Activated naive CD8-positive, alpha-beta T cell treated with anti-CD3 and anti-CD28 coated beads, Interleukin-2, amount 50 U/mL, for 24 hours (primary cell): ENCODE measurements at places on chromosomes 16 and 17.

DNA sequence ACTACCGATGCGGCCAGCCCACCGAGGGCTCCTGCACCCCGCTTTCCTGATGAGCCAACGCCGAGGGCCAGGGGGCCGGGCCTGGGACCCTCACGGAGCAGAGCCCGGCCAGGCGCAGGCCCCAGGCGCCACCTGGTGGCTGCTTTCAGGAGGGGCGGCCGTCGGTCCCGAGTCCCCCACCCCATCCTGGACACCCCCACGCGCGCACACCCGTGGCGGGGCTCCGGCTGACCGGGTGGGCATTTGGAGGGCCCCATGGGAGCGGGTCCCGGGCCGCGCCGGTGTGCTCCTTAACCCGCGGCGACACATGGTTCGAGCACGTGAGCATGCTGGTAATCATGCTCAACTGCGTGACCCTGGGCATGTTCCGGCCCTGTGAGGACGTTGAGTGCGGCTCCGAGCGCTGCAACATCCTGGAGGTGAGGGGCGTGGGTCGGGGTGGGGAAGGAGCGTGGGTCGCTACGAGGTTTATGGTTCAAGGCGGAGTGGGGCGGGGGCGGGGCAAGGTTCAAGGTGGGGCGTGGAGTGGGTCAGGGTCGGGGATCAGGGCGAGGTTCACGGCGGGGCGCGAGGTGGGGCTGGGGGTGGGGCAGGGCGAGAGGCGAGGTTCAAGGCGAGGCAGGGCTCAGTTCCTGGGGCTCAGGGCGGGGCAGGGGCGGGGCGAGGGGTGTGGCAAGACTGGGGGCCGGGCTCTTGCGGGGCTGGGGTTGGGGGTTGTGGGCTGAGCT lies 30.2 kb downstream of the TPSG1 start:
- H3K4me1 ChIP-seq: no peaks in the 10 kb centered on the region
- peak; percentile 26 for DNase-seq
- no peak overlapping the region for H3K4me3 ChIP-seq
- no peak overlapping the region for H3K27ac ChIP-seq
- no peaks in the 10 kb centered on the region for H3K27me3 ChIP-seq
- no peaks in the 10 kb centered on the region for H3K36me3 ChIP-seq

DNA sequence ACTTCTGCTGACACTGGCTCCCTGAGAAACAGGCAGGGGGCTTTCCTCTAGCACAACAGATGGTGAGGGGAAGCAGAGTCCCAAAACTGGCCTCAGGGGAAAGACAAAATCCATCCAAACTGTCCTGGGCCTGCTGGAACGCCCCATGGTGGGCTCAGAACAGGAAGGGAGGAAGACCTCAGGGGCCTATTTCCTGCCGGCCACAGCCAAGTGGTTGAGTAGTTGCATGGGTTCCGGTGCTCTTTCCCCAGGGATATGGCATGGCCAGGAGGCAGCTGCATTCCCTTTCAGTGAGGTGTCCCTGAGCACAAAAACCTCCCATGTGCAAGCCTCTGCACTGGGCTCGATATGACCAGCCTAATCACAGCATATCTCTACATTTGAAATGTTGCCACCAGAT lies 303.0 kb upstream of the IRX5 start:
- no peaks in the 10 kb centered on the region for H3K4me1 ChIP-seq
- H3K4me3 ChIP-seq: no peak overlapping the region
- no peaks in the 10 kb centered on the region for H3K36me3 ChIP-seq
- no peak overlapping the region for H3K27ac ChIP-seq

DNA sequence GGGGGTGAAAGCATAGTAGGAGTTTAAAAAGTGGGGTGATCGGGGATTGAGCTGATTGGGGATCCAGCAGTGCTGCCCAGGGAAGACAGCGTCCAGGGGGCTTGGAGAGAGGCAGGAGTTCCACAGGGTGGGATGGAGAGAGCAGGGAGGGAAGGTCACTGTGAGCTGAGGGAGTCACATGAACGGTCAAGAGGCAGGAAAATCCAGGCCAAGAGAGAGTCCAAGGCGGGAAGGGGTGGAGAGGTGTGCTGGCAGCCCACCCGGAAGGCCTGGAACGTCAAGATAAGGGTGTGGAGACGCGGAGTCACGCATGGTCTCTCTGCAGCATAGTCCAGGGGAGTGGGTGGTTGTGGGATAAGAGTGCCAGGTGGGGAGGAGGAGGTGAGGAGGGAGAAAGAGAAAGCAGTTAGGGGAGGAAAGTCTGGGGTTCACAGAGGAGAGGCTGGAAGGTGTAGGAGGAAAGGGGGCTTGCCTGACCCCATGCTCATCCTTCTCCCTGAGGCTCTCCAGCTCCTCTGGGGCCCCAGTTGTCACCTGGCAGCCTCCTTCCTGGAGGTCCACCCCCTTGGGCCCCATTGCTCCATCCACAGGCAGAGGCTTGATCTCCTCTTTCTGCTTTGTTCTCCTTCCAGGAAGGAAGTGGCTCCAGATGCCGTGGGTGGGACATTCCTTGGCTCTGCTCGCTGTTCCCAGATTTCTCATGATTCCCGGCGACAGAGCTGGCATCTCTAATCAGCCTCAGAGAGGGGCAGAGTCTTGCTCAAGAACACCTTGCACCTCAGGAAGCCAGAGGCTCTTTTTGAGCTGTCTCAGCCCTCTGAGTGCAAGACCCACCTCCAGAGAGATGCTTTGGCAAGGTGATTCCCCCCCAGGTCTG lies 28.7 kb downstream of the CCR7 start:
- H3K27me3 ChIP-seq: no peaks in the 10 kb centered on the region
- H3K27ac ChIP-seq: peak overlapping the region; percentile 73
- H3K4me1 ChIP-seq: peaks cover 96% of the 10 kb centered on the region
- no peak overlapping the region for H3K4me3 ChIP-seq
- DNase-seq: no peak

GRCh38 chr17:1726626-1727257 lies 2.2 kb downstream of the WDR81 start:
- H3K4me1 ChIP-seq: peaks cover 30% of the 10 kb centered on the region
- no peaks in the 10 kb centered on the region for H3K27me3 ChIP-seq
- no peak for DNase-seq
- H3K36me3 ChIP-seq: peaks cover 5% of the 10 kb centered on the region

- H3K36me3 ChIP-seq: no peaks in the 10 kb centered on the region
- H3K27me3 ChIP-seq: peaks cover 5% of the 10 kb centered on the region
- no peaks in the 10 kb centered on the region for H3K4me1 ChIP-seq
- no peak overlapping the region for H3K27ac ChIP-seq
- no peak for DNase-seq
- H3K4me3 ChIP-seq: no peak overlapping the region
Measured at GRCh38 chr16:81123092-81123852, 27.1 kb upstream of the GCSH start.

GRCh38 chr17:74737299-74738050 lies 419 bp downstream of the RAB37 start:
- H3K36me3 ChIP-seq: no peaks in the 10 kb centered on the region
- H3K4me1 ChIP-seq: peaks cover 54% of the 10 kb centered on the region
- peak; percentile 57 for DNase-seq

GRCh38 chr16:83070416-83071209 lies 443.8 kb downstream of the CDH13 start:
- no peaks in the 10 kb centered on the region for H3K36me3 ChIP-seq
- H3K4me1 ChIP-seq: no peaks in the 10 kb centered on the region
- no peak overlapping the region for H3K4me3 ChIP-seq
- no peak overlapping the region for H3K27ac ChIP-seq

GRCh38 chr16:78987666-78988065 lies 612.9 kb downstream of the MAF start:
- H3K36me3 ChIP-seq: no peaks in the 10 kb centered on the region
- peaks cover 5% of the 10 kb centered on the region for H3K4me1 ChIP-seq
- H3K27ac ChIP-seq: no peak overlapping the region
- no peak for DNase-seq

DNA sequence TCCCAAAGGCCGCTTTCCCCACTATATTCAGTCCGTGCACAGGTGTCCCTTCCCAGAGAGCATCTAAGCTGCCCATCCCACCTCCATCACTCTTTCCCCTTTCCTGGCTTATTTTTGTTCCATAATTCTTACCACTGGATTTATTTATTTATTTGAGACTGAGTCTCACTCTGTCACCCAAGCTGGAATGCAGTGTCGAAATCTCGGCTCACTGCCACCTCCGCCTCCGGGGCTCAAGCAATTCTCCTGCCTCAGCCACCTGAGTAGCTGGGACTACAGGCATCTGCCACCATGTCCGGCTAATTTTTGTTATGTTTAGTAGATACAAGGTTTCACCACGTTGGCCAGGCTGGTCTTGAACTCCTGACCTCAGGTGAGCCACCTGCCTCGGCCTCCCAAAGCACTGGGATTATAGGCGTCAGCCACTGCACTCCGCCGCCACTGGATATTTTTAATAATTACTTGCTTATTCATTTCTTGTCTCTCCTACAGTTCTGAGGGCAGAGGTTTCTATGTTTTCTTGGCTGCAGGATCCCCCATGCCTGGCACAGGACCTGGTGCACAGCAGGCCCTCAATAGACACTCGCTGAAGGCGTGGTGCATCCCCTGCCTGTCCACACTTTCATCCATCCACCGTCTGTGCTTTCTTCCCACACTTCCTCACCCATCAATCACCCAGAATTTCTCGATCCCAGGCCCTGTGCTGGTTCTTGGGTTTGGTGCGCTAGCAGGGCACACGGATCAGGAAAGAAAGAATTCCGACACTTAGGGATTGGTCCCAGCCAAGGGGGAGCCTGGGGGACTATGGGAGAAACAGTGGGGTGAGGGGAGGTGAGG lies 9.9 kb upstream of the ADGRG1 start:
- no peak for DNase-seq
- H3K27ac ChIP-seq: peak overlapping the region; percentile 42
- H3K4me3 ChIP-seq: no peak overlapping the region
- no peaks in the 10 kb centered on the region for H3K27me3 ChIP-seq
- peaks cover 26% of the 10 kb centered on the region for H3K4me1 ChIP-seq

GRCh38 chr16:66592241-66592640 lies 12.3 kb upstream of the CMTM3 start:
- peaks cover 32% of the 10 kb centered on the region for H3K4me1 ChIP-seq
- peaks cover 1% of the 10 kb centered on the region for H3K27me3 ChIP-seq
- H3K27ac ChIP-seq: no peak overlapping the region
- no peak for DNase-seq

GRCh38 chr17:40648384-40648968 lies 858 bp upstream of the SMARCE1 start:
- peak overlapping the region; percentile 85 for H3K4me3 ChIP-seq
- peaks cover 21% of the 10 kb centered on the region for H3K36me3 ChIP-seq
- peaks cover 41% of the 10 kb centered on the region for H3K4me1 ChIP-seq
- no peak for DNase-seq
- peak overlapping the region; percentile 99 for H3K27ac ChIP-seq

DNA sequence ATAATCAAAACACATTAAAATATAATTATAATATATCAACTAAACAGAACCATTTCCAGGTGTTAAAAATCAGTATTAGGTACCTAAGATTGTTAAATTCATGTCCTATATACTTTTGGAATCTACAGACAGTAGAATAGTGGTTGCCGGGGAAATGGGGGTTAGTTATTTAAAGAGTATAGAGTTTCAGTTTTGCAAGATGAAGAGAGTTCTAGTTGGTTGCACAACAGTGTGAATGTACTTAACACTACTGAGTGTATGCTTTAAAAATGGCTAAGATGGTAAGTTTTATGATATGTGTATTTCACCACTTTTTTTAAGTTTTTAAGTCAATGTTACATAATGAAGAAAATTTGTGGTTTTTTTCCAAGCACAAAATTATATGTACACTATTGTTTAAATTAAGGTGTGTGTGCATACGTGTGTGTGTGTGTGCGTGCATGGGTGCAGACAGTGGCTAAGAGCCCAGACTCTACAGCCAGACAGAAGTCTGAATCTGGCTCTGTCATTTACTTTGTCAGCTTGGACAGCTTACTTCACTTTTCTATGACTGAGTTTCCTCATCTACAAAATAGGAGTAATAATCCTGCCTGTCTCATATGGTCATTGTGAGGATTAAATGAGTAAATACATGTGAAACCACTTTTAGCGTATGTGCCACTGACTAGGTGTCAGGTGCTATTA lies 25.3 kb upstream of the PHAF1 start:
- no peaks in the 10 kb centered on the region for H3K27me3 ChIP-seq
- H3K4me1 ChIP-seq: peaks cover 3% of the 10 kb centered on the region
- no peak for DNase-seq
- no peak overlapping the region for H3K4me3 ChIP-seq
- H3K27ac ChIP-seq: no peak overlapping the region

DNA sequence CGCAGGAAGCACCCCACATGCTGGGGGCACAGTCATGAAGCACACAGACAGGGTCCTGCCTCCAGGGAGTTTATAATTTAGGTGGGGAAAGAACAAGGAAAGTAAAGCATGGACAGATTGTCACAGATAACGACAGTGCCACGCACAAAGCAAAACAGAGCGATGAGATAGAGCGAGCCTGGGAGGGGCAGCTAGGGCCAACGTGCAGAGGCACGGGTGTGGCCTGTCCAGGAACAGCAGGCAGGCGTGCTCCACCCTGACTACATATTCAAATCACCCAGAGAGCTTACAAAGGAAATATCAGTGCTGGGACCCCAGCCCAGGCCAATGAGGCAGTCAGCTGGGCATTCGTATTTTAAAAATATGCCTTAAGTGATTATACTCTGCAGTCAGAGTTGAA lies 16.8 kb downstream of the LGALS9 start:
- H3K4me3 ChIP-seq: no peak overlapping the region
- H3K27ac ChIP-seq: no peak overlapping the region
- no peak for DNase-seq
- H3K36me3 ChIP-seq: peaks cover 2% of the 10 kb centered on the region
- no peaks in the 10 kb centered on the region for H3K4me1 ChIP-seq

- H3K27me3 ChIP-seq: no peaks in the 10 kb centered on the region
- H3K4me1 ChIP-seq: peaks cover 61% of the 10 kb centered on the region
- peak overlapping the region; percentile 75 for H3K4me3 ChIP-seq
- DNase-seq: no peak
- peak overlapping the region; percentile 84 for H3K27ac ChIP-seq
Measured at GRCh38 chr16:57593021-57593420, 35.4 kb upstream of the ADGRG1 start.

GRCh38 chr17:78493450-78493849 lies 83.7 kb downstream of the DNAH17 start:
- H3K4me1 ChIP-seq: no peaks in the 10 kb centered on the region
- no peaks in the 10 kb centered on the region for H3K27me3 ChIP-seq
- H3K4me3 ChIP-seq: no peak overlapping the region
- DNase-seq: no peak

- H3K27me3 ChIP-seq: no peaks in the 10 kb centered on the region
- no peak for DNase-seq
- no peak overlapping the region for H3K4me3 ChIP-seq
Measured at GRCh38 chr17:8255499-8255898, 6.4 kb downstream of the PFAS start.

- DNase-seq: no peak
- H3K27me3 ChIP-seq: peaks cover 49% of the 10 kb centered on the region
- no peak overlapping the region for H3K27ac ChIP-seq
- H3K36me3 ChIP-seq: no peaks in the 10 kb centered on the region
Measured at GRCh38 chr17:57038486-57038885, 46.6 kb upstream of the AKAP1 start.

DNA sequence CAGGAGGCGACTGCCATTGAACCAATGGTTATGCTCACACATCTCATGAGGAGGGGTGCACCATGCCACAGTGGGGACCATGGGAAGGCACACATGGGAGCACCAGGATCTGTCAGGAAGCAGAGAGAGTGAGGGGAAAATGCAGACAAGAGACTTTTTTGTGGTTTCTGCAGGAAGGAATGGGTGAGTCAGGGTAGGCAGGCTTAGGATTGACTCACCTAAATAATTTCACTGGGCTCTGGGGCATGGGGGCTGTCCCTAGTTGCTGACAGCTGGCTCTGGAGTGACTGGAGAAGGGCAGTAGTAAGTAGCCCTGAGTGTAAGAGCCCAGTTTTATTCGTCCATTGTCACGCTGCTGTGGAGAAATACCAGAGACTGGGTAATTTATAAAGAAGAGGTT lies 202.4 kb downstream of the AXIN2 start:
- peak overlapping the region; percentile 71 for H3K27ac ChIP-seq
- DNase-seq: peak; percentile 60
- no peak overlapping the region for H3K4me3 ChIP-seq
- H3K4me1 ChIP-seq: peaks cover 30% of the 10 kb centered on the region
